NCI-H510A treated with DMSO at 0.1 percent for 48 hours (cell line): ENCODE measurements at places on chromosomes 5 and 9.

- DNase-seq = no peak
Measured at GRCh38 chr5:75672616-75673015, 44.6 kb downstream of the POC5 start.

GRCh38 chr9:21689854-21690253, 112.6 kb upstream of the MTAP start:
- no peak for DNase-seq

GRCh38 chr5:175819090-175819425, 52.3 kb upstream of the CPLX2 start:
- DNase-seq = no peak

GRCh38 chr9:129850821-129851550, 15.7 kb downstream of the USP20 start:
- no peak for DNase-seq

GRCh38 chr5:56175488-56175887, 57.6 kb downstream of the ANKRD55 start:
- DNase-seq = no peak

DNA sequence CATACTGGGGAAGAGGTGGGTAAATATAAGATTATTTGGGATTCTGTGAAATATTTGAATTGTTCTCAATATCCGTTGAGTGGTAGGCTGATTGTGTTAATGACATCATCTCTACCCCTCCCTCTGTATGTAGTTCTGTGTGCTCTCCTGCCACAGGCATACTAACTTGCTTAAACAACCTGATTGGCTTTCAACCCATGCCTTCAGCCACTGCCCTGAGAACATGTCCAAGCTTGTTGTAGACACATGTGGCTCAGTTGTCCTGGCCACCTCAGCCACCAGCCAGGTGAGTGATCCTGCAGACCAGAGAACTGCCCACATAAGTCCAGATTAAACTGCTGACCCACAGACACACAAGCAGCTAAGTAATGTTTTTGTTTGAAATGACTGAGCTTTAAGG, 31.1 kb downstream of the ANKS6 start:
- DNase-seq = no peak

- no peak for DNase-seq
Measured at GRCh38 chr5:109546461-109546860, 136.7 kb upstream of the PJA2 start.

DNA sequence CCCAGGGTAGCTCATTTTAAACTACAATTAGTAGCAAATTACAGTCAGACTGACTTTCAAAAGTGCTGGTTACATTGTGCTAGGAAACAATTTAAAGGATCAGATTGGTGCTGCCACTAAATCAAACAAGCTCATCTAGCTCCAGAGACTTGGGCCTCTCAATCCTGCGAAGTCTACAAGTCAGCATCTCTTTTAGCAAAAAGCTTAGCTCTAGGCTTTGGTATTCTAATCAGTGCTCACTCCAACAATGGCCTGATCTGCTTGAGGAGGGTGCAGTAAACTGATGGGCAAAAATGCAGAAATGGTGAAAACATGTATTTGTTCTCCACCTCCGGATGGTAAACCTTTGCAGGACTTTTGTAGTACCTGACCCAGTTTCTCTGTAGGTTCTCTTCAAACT, 47.0 kb upstream of the SEMA6A start:
- DNase-seq = no peak

- no peak for DNase-seq
Measured at GRCh38 chr9:4425319-4426045, 64.8 kb upstream of the SLC1A1 start.

DNA sequence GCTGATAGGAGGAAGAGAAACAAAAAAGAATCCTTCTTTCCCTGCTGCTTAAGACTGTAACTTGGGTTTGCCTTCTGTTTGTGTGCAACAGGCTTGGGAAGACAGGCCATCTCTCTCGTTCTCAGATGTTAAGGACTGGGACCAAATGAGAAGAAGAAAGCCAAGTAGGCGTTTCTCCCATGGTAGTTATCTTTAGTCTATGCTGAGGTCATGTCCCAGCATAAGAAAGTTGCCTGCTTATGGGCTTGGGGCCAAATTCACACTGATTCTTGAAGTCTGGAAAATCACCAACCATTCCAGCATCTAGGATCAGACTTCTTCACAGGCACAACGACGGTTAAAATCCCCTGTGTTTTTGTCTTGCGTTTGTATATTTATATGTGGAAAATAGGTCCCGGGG, 44.2 kb upstream of the PALM2AKAP2 start:
- DNase-seq = no peak

DNA sequence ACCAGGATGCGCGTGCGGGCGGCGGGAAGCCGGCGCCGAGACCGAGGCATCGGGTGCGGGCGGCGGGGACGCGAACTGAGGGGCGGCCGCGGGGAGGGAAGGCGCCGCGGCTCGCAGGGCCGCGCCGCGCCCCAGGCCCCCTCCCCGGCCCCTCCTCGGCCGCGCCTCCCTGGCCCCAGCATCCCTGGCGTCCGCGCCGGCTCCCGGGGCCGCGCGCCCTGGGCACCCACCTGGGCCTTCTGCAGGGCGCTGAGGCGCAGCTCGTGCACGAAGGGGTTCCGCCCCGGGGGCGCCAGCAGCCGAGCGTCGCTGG, 324 bp downstream of the LPCAT1 start:
- DNase-seq = no peak

- DNase-seq = no peak
Measured at GRCh38 chr5:122040636-122041302, 37.3 kb downstream of the LOX start.

DNA sequence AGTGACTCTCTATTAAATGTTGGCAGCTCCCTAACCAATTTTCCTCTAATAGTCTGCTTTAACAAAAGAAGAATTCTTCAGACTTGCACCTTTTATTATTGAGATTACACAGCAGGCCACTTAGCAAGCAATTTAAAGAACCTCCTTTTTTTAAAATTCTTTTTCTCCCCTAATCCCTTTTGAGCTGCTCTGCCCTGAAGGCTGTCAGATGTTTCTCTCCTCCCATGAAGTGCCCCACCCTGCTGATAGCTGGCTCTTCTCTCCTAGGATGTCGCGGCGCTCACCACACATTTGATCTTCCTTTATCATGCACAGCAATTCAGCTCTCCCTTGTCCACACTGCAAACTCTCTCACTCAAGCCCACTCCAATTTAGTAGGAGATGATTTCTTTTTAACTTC, 1471.1 kb upstream of the ACO1 start:
- no peak for DNase-seq

GRCh38 chr9:124754289-124754688, 16.8 kb downstream of the NR6A1 start:
- DNase-seq = peak; percentile 22

- DNase-seq = no peak
Measured at GRCh38 chr9:68981789-68982188, 32.1 kb downstream of the PRKACG start.

DNA sequence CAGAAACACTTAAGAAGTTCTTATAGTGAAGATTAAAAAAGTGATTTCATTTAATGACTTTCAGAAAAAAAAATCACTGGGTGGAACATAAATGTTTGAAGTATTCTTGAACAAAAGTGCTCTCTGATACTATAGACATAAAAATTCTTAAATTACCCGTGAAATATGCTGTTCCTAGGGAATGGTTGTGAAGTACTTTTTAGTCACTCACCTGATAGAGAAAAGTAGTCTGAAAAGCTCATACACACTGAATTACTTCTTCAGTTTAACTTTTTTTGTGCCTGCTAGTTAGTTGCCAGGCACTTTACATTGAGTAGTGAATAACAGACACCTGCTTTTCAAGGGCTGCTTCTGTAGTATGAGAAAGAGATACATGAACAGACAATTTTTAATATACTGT, 78.0 kb downstream of the SH3GL2 start:
- DNase-seq = no peak

GRCh38 chr9:14741369-14741768, 18.8 kb upstream of the CER1 start:
- no peak for DNase-seq

DNA sequence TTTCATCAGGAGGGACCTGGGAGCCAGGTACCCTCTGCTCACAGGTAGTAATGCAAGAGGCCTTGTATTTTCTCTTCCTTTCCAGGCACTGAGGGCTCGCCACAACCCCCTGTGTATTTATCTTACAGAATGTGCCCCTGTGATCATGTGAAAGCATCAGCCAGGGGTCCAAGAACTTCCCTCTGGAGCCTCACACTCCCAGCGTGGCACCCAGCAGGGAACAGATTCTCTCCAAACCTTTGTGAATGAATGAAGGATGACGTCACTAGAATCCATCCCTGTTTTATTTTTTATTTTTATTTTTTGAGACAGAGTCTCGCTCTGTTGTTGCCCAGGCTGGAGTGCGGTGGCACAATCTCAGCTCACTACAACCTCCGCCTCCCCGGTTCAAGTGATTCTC, 107.3 kb upstream of the IER5L start:
- no peak for DNase-seq

- DNase-seq = no peak
Measured at GRCh38 chr5:173637340-173637739, 20.9 kb upstream of the BOD1 start.

- DNase-seq = no peak
Measured at GRCh38 chr9:35811381-35812024, 559 bp downstream of the SPAG8 start.

GRCh38 chr9:127726871-127727270, 8.2 kb downstream of the TOR2A start:
- no peak for DNase-seq

GRCh38 chr5:89988998-89989655, 420.4 kb downstream of the CETN3 start:
- DNase-seq = no peak

GRCh38 chr5:154065971-154066370, 27.2 kb downstream of the MFAP3 start:
- DNase-seq = no peak

DNA sequence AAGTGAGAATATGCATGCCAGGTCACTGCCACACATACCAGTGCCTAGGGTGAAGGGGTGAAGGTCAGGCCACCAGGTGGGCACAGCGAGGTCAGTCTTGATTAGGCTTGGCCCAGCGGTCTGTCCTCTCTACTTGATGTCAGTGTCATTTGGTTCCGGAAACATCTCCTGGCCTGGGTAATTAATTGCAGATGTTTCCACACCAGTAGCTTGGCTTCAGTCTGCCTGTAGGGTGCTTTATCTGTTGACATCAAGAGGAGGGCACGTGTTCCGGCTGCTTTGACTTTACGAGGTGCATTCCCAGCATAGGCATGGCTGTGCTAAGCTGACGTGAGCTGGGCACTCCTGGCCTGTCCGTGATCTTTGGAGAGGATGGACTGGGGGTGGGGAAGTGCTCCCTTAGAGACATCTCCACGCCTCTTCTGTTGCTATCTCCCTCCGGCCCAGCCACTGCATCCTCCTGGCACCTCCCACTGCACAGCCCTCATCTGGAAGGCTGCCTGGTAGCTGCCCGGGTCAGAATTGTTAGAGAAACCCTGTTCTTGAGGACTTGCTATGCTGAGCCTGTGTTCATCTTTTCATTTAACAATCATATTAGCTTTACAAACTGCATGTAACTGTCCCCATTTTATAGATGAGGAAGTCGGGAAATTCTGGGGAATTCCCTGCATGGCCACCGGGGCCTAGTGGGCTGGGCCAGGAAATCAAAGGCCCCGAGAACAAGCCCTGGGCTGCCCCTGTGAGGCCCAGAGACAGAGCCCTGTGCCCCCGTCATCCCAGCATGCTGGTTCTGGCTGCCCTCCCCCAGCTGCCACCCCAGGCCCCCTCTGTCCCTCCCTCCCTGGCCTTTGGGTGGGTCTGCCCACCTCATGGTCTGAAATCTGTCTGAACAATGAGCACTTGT, 29.1 kb downstream of the JADE2 start:
- peak; percentile 68 for DNase-seq

DNA sequence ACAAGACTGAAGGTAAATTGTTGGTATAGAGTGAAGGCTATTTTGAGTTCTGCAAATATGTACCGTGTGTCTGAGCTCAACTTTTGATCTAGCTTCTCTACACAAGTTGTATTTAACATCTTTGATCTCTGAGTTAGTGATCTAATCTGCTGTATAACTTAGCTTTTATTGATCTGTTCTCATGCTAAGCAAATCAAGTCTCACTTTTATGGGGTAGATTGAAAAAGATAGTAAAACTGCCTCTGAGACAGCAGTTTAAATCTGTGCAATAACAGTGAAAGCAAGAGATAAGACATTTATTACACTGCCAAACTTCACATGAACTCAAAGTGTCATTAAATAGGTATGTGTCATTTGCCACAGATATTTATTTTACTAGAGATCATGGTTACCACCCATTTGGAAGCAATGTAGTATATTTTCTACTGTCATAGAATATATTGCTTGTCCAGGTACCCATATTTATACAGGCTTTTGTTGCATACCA, 477.3 kb downstream of the ISL1 start:
- no peak for DNase-seq

DNA sequence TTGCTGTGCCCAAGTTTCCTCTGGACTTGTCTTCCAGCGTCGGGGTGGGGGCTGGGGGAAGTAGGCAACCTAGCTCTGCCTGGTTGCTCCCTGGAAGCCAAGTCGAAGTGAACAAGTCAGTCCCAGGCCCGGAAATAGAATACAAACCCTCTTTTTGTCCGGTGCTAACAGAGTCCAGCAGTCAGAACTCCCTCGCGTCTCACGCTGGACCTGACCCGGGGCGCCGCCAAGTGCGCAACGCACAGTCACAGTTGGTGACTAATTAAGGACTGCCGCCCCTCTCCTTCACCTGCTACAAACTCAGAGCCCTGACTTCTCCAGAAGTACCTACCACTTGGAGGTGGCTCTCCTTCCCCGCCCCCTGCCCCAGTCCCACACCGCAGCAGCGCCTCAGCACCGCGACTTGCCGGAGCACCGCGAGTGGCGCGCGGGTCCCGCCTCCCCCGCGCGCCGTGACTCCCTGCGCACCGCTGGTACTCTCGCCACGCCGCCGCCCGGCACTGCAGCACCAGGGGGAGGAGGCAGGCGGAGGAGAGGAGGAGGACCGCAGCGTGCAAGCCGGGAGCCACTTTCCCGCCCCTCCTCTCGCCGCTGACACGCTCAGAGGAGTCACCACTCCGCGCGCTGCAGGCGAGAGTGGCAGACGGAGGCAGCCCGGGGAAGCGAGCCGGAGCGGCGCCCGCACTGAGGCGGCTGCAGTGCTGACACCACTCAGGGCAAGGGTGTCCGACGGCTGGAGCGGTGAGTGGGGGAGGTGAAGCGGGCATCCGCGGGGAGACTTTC, at the start of gene SV2C:
SV2C (plus strand) TSS at position 612 of the 783 bp plus-strand sequence. CDS start 48,368 bp downstream, outside the sequence.
- peak; percentile 14 for DNase-seq

DNA sequence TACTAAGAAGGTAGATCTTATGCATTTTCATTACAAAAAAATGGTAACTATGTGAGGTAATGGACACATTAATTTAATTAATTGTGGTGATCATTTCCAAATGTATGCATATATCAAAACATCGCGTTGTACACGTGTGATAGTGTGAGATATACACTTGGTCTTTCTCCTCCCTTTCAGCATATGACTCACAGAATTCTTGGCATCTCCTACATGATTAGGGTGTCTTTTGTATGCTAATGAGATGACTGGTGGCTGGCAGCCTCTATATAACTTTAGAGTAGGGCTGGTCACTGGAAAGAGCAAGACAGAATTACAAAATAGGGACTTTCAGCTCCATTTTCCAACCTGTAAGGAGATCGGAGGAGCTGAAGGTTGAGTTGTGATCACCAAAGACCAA, 1167.6 kb downstream of the CDH12 start:
- no peak for DNase-seq
